Fibroblast of lung (primary cell): ENCODE measurements at places on chromosomes 12 and 14. TPM values are rescaled to one million over a fixed set of nuclear protein-coding genes. Genes with fewer than 3 reads are reported as not detected.

Gene RPGRIP1
- total RNA-seq: under 0.01 TPM in 1 of 2 replicates, not detected in the other

Gene FIGNL2
- 0.17 and 0.26 TPM in 2 replicates for total RNA-seq

Gene C12orf54
- total RNA-seq: not detected in 2 replicates

Gene HOXC10
- not detected in 2 replicates for total RNA-seq

Gene FAM90A1
- total RNA-seq: 0.26 and 0.33 TPM in 2 replicates

Gene PPM1H
- total RNA-seq: 0.51 and 3.1 TPM in 2 replicates

Gene LRRC23
- 9.6 and 14.9 TPM in 2 replicates for total RNA-seq

Gene MMP19
- 3.3 and 7.1 TPM in 2 replicates for total RNA-seq

Gene TMEM233
- total RNA-seq: under 0.01 TPM in 2 replicates

Gene RPS6KL1
- 0.26 and 1.2 TPM in 2 replicates for total RNA-seq

Gene STXBP6
- 4.5 and 7.7 TPM in 2 replicates for total RNA-seq

Gene TMEM117
- 6.2 and 7.6 TPM in 2 replicates for total RNA-seq

Gene CISTR
- not detected in 2 replicates for total RNA-seq

Gene PCBP2
- 251 and 271 TPM in 2 replicates for total RNA-seq

Gene RPL36AL
- total RNA-seq: 281 and 528 TPM in 2 replicates

Gene OR6C75
- not detected in 2 replicates for total RNA-seq

Gene MYF5
- total RNA-seq: not detected in 2 replicates

Gene DCTN2
- 101 and 108 TPM in 2 replicates for total RNA-seq

Gene KCNC2
- total RNA-seq: not detected in 2 replicates

Gene PLCZ1
- not detected in 2 replicates for total RNA-seq

Gene BMAL2
- 23.9 and 44.9 TPM in 2 replicates for total RNA-seq

Gene CPNE6
- not detected in 2 replicates for total RNA-seq

Gene KRT79
- not detected in 2 replicates for total RNA-seq

Gene PPP1R36
- 1.0 and 1.3 TPM in 2 replicates for total RNA-seq

Gene FKBP3
- total RNA-seq: 27.7 and 29.1 TPM in 2 replicates

Gene PLEKHD1
- under 0.01 TPM in 2 replicates for total RNA-seq

Gene MUCL1
- total RNA-seq: not detected in 2 replicates

Gene SERPINA9
- total RNA-seq: not detected in 2 replicates

Gene SYNJ2BP
- total RNA-seq: 14.4 and 15.4 TPM in 2 replicates

Gene CRACR2A
- 3.3 and 5.8 TPM in 2 replicates for total RNA-seq

Gene CRIP2
- 37.5 and 68.5 TPM in 2 replicates for total RNA-seq

Gene HOXC6
- total RNA-seq: 0.17 and 0.51 TPM in 2 replicates

Gene LRRK2
- total RNA-seq: 10.8 and 14.0 TPM in 2 replicates

Gene ARHGAP9
- total RNA-seq: under 0.01 TPM in 2 replicates

Gene RGS6
- total RNA-seq: not detected in 2 replicates

Gene SDR9C7
- total RNA-seq: not detected in 2 replicates

Gene RD3L
- not detected in 2 replicates for total RNA-seq

Gene CACNA1C
- total RNA-seq: 7.4 and 11.4 TPM in 2 replicates

Gene AMN
- under 0.01 TPM in 2 replicates for total RNA-seq

Gene CDKL1
- 14.1 and 22.8 TPM in 2 replicates for total RNA-seq

Gene FGF23
- total RNA-seq: not detected in 2 replicates

Gene LPCAT3
- 10.0 and 11.4 TPM in 2 replicates for total RNA-seq

Gene LYSET
- total RNA-seq: 8.5 and 11.6 TPM in 2 replicates

Gene COL2A1
- total RNA-seq: not detected in 2 replicates

Gene PTPRB
- total RNA-seq: 0.66 and 0.77 TPM in 2 replicates

Gene BCL2L14
- total RNA-seq: not detected in 2 replicates

Gene PAH
- total RNA-seq: not detected in 2 replicates

Gene CLEC1B
- not detected in 2 replicates for total RNA-seq

Gene NELL2
- total RNA-seq: 0.17 and 0.26 TPM in 2 replicates

Gene EPS8
- 71.4 and 108 TPM in 2 replicates for total RNA-seq

Gene ATN1
- 8.2 and 21.5 TPM in 2 replicates for total RNA-seq

Gene IFT81
- 23.6 and 33.1 TPM in 2 replicates for total RNA-seq

Gene KRT3
- not detected in 2 replicates for total RNA-seq

Gene PIWIL1
- total RNA-seq: not detected in 2 replicates

Gene TSPAN19
- not detected in 2 replicates for total RNA-seq
